ENCODE measurements at places on chromosomes 1 and 21. TPM values are rescaled to one million over a fixed set of nuclear protein-coding genes. Genes with fewer than 3 reads are reported as not detected.

GRCh38 chr1:32239790-32240139 lies 7.3 kb upstream of the FAM167B start:
- no peak for DNase-seq

DNA sequence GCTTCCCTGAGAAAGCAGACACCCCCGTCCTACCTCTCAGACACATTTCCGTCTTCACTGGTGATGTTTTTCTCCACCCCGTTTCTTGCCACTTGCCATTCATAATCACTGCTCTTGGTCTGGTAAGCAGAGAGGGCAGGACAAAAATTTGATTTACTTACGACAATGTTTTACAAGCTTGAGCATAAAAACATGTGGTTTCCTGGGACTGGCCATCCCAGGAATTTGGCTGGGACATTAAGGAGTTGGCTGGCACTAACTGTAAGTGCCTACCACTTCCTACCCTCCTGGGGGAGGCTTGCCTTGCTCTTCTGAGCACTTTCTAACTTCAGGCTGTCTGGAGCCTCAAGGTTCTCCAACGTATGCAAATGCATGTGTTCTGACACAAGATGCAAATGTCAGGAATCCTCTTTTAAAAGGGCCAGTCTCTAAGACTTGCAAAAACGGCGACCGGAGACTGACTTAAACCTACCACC lies 24.2 kb downstream of the ZBTB18 start:
- no peak for DNase-seq

DNA sequence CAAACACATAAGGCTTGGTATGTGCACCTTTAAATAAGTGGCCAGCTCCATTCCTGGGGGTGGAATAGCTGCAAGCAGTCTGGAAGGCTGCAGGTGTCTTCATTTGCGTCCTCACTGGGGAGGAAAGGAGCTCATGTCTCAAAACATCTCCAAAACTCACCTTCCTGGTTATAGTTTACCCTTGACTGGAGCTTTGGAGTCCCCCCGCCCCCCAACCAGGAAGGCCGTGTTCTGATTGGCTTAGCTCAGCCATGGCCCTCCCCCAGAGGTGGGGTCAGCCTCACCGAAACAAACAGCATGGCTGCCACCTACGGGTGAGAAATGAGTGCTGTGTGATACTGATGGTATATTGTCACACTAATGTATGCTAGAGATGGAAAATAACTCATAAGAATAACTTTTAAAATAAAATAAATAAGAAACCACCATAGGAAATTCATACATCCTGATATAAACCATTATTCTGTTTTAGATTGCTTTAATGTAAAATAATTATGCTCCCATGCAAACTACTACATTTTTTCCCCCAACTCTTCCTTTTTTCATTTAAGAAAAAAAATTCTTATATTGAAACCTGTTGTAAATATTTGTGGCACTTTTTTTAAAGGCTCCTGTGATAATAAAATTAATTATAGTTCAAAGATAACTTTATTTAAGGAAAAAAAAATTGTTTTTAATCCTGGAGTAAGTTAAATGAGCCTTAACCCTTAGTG lies 90.8 kb downstream of the ZP4 start:
- DNase-seq = no peak

- DNase-seq = no peak
These were observed 466.2 kb downstream of the CAMTA1 start for GRCh38 chr1:7251454-7251800.

The PRKAA2 gene
- 1.9 TPM for total RNA-seq

DNA sequence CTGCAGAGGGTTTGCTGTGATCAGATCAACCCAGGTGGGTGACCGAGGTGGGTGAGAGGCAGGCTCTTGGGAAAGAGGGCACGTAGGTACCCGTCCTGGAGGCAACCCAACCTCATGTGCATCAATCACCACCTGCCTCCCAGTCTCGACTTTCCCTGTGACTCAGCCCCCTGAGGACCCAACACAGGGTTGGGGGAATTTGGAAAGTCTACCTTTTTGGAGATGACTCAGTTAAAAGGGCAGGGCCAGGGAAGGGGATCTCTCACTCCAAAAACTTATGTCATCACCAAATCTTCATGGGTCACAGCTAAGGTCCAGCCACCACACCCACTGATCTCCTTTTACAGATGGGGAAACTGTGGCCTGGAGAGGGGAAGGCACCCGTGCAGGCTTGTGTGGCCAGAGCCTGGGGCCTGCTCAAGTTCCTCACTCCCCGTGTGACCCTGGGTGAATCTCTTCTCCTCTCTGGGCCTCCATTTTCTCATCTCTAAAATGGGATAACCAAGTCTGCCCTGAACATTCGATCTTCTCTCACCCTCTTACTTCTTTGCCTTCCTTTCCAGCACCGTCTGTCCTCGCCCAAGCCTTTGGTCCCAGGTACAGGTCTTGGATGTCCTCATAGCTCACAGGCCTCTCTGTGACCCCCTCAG lies 34.6 kb upstream of the WNT4 start:
- no peak for DNase-seq

DNA sequence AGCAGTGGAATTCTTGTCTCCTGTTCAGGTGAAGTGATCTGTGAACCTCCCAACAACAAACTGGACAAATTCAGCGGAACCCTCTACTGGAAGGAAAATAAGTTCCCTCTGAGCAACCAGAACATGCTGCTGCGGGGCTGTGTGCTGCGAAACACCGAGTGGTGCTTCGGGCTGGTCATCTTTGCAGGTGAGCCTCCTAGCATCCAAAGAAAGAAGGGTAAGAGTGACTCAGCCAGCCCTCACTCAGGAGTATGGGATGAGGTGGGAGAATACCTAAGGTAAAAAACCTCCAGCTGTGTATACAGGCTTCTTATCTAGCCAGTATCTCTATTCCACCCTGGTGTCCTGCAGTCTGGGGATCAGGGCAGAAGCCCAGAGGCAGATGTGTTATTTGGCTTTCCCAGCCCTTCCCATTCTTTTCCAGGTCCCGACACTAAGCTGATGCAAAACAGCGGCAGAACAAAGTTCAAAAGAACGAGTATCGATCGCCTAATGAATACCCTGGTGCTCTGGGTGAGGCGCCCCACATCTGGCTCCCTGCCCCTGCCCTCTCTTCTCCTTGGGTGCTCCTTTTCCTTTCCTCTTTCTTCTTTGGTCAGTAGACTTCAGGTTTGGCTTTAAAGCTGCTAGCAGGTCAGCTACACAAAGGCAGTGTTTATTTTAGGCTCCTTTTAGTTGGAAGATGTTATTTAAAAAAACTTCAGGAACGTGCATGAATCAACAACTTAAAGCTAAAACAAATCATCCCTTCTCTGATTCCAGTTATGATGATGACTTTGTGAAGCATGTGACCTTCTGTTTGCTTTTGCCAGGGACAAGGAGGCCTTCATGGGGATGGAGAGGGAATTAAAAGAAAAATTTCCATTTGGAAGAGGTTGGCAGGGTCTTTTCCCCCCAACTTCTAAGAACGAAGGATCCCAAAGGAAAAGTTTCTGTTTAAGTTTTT lies 9.0 kb downstream of the ATP8B2 start:
- DNase-seq = no peak

GRCh38 chr1:52249831-52250230 lies 107.9 kb downstream of the ZFYVE9 start:
- DNase-seq = no peak

The SEMA4A gene
- 28.9 TPM for total RNA-seq

The GJA8 gene
- total RNA-seq = not detected

All from lower lobe of right lung (tissue), 2 donors.